CD8-positive, alpha-beta memory T cell (primary cell): ENCODE measurements at places on chromosomes 2 and 18.

GRCh38 chr2:187679454-187679853, 125.2 kb upstream of the TFPI start:
- no peak for DNase-seq

DNA sequence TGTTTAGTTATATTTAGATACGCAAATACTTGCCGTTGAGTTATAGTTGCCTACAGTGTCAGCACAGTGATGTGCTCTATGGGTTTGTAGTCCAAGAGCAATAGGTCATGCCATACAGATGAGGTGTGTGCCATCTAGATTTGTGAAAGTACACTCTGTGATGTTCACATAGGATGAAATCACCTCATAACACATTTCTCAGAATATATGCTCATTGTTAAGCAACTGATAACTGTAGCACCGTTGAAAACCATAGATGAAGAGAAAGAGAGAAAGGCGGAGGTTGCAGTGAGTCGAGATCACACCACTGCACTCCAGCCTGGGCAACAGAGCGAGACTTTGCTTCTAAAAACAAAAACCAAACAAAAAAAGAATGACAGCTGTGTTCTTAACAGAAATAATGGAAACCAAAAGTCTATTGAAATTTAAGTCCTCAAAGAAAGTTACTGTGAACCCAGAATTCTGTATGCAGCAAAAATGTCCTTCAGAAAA, 9.5 kb downstream of the DGKD start:
- DNase-seq = no peak

DNA sequence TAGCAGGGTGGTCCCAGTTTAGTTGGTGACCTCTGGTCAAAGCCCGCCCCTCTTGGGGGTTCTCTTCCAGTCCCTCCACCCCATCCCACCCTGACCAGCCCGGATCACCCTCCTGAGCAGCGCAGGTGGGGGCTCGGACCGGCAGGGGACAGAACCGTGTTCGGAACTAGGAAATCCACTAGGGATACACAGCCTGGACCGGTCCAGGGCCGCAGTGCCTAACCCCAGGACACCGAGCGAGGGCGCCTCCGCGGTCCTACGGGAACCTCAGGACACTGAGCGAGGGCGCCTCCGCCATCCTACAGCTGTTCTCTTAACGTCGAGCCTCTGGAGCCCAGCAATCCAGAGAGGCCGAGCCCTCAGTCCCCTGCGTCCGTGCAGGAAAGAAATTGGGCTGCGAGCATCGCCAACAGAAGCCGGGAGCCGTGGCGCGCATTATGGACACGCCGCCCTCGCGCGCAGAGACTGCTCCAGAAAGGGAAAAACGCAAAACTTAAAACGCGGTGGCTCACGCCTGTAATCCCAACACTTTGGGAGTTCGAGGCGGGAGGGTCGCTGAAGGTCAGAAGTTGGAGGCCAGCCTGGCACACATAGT, 8.5 kb downstream of the RAX start:
- DNase-seq = no peak

DNA sequence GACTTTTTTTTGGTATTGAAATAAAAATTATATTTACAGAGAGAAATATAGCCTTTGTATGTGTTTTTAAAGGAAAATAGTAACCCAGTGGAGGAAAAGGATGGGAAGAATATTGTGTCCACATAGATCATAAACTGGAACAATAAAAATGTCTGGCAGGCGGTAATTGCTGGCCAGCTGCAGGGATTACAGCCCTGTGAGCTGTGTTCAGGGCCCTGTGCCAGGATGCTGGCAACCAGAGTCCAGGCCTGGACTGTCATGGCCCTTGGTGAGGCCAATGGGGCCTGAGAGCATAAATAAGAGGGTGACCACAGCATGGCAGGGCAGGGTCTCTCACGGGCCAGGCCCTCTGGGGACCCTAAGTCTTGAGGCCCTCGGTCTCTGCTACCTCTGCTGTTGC, 171.2 kb downstream of the ACOXL start:
- no peak for DNase-seq

DNA sequence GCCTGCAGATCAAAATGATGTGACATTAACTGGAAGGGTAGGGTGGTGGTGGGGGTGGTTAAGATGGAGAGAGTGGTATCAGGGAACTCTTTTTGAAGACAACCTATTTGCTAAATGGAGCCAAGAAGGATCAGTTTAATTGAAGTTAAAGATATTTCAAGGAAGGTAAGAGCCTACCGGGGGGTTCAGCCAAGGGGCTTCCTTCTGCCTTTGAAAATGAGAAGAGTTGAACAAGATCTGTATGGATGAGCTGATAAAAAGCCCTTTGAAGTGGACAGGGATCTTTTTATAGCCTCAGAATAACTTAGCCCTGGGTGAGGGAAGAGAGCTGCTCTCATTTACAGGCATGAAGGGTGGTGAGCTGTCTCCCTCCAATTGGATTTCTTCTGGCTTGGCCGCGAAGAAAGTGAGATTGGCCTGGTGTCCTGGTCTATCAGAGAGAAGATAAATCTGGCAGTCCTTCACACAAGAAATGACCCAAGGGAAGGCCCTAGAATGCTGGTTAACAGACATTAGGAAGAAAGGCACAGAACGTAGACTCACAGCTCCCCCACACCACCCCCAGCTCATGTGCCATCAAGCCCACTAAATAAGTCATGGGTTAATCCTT, 439.8 kb downstream of the TNS1 start:
- no peak for DNase-seq
